Lower leg skin (tissue), 4 donors: ENCODE measurements at places on chromosomes 1 and 21. TPM values are rescaled to one million over a fixed set of nuclear protein-coding genes. Genes with fewer than 3 reads are reported as not detected.
A peak's percentile ranks its signal among the peaks of the same experiment; 100 is the strongest.

- no peak for DNase-seq
Observed at GRCh38 chr1:210342986-210343780, 14.5 kb downstream of the HHAT start.

DNA sequence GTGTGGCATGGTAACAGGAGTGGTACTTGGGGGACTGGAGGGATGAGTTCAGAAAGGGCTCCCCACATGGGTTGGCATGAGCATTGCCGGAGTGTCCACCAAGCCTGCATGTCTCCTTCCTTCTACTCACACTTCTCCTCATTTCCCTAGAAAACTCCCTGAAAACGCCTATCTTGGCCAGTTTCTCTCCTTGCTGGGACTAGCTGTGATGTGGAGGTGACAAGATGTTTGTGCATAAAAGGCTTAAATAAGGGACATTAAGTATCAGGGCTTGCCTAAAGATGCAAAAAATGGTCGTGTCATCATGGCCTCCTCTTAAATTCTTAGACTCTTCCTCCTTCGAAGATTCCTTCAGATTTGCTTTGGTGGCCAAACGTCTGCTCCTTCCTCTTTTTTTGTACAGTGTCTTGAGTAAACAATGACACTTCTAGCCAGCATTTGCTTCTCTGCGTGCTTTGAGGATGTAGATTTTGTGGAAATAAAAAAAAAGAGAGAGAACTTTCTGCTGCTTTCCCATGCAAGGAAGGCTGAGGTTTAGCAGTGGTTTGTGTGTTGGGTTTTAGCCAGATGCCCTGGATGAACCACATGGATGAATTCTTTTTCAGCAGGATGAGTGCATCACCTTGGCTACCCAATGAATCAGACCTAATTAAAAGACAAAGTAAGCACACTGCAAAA is 239.1 kb upstream of the IRF2BP2 start:
- DNase-seq, result no peak

GRCh38 chr1:7948960-7949359 is 8.3 kb upstream of the TNFRSF9 start:
- peak; percentile 45 for DNase-seq

DNA sequence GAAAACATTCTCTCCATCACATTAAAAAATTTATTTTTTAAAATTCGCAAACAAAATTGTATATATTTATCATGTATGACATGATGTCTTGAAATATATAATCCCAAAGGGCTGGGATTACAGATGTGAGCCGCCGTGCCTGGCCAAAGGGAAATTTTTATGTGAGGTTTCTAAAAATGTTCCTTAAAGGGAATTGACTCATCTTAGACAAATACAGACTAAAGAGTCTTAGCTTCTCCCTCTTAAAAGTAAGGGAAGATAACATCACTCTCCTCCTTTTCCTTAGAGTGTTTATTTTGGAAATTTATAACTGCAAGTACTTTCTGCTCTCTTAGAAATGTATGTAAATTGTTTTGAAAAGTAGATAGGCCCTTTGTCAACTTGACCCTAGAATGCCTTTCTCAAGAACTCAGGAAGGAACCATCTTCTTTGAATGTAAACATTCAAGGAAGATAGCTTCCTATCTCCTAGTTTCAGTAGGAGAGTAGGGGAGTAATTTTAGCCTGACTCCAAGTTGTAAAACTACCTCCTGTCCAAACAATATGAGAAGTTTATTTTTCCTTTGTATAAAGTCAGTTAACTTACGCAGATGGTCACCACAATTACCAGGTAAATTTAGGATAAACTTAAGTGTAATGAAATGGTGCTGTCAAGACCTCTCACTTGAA is 59.5 kb downstream of the C21orf91 start:
- DNase-seq, result no peak

SF3B4 gene
- total RNA-seq, result 18.7 TPM

CYP4Z1 gene
- 1.1 TPM for total RNA-seq

DNA sequence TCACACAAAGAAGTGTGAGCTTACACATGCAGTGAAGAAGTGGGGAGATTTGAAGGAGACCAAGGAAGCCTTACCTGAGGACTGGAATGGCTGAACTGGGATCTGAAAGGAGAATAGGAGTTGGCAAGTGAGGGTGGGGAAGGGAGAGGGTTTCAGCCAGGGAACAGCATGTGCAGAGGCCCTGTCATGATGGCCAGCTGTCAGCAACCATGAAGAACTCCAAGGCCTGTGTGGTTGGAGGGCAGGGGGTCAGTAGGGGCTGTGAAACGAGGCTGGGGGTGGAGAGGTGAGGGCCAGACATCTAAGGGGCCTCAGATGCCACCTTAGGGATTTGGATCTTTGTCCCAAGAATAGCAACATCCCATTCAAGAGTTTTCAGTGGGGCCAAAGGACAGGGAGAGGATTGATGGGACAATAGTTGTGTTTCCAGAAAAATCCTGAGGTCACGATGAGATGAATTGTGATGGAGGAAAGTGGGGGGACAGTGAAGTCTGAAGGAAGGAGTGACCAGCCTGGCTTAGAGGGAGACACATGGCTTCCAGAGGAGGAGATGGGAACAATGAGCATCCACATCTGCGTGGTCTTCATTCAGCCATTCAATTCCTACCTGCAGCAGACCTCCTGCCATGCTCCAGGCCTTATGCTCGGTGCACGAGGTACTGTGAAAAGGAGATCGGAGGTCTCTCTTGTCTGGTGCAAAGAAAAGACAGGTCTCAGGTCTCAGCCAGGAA is 187.6 kb downstream of the MATN1 start:
- DNase-seq, result no peak

CADM3 gene
- 6.0 TPM for total RNA-seq

CLCA4 gene
- 1.0 TPM for total RNA-seq

DNA sequence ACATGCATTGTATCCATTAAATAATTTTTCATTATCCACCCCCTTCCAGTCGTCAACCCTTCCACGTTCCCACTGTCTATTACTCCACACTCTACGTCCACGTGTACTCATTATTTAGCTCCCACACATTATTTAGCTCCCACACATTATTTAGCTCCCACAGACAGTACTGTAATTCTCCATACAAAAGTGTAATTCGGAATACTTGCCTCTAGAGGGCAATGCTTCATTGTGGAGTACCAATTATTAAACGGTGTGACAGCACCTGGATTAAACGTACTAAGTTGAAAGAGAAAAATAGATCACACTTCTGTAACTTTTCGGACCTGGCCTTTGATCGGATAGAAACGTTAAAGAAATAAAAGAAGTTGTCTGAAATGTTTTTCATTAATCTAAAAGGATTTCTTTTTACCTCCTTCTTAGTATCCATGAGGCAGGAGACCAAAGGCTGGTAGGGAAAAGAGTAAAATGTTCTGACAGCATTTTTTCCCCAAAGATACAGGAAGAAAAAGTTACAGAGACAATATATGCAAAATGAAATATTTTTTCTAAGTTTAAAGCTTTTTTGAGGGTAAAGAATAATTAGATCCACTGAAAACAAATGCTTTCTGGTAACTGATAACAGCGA is 99.2 kb downstream of the LHX8 start:
- no peak for DNase-seq

GRCh38 chr1:169945181-169945580 is 51.5 kb upstream of the SCYL3 start:
- no peak for DNase-seq

C2CD4D gene
- 2.3 TPM for total RNA-seq

CRYAA gene
- total RNA-seq, result not detected

DNA sequence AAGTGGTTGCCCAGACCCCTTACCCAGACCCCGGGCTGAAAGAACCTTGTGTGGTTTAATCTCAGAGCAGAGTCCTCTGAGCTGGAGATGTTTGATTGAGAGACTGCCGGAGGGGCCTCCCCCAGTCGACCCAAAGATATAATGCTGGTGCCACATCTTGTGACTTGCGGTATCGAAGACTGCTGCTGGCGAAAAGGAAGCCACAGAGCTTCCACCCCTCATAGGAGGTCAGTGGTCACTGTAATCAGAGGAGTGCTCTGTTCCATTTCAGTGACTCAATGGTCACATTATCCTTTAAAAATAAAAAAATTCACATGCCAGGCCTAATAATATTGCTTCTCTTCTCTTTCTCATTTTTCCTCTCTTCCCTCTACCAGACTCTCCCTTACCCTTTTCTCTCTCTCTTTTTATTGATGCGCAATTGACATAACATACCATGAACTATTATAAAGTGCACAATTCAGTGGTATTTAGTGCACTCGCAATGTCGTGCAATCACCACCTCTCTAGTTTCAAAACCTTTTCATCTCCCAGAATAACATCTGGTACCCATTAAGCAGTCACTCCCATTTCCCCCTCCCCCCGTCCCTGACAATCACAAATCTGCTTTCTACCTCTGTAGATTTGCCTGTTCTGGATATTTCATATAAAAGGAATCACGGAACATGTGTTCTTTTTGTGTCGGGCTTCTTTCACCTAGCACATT is 52.6 kb upstream of the LYST start:
- DNase-seq, result no peak

DNA sequence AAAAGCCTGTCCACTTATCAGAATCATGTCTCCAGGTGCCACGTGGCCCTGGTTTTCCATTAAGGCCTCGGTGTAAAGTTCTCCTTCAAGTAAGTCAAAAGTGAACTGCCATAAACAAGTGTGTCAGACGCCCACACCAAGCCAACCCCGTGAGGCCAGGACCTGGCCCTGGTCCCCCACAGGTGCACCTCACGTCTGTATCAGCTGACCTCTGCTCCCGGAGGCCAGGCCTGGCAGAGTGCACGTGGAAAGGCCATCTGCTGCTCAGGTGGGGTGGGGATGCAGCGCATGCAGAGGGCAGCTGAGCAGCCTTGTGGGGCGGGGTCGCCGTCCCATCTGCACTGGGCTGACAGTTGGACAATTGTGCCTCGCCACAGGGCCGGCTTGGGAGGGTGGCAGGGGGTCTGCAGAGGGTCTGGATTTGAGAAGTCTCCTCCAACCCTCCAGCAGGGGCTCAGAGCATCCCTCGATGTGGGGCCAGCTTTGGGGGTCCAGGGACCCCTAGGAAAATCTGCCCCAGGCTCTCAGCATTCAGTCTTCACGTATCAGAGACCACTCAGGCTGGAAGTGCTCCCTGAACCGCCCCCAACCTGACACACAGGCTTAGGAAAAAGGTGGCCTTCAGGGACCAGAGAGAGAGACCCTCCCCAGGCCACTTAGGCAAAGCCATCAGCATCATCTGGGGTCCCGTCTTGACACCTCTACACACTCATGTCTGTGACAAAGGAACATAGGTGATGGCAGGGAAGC is 3.0 kb downstream of the SLC19A1 start:
- DNase-seq, result peak; percentile 83
